Tibial nerve (tissue), 4 donors: ENCODE measurements at places on chromosomes 2 and 18.

GRCh38 chr18:75210274-75211001 lies at the start of gene TSHZ1:
Gene TSHZ1, plus strand, starts transcription at chr18:75210797. Its CDS starts 1,080 bp downstream, at chr18:75211877.
- peak; percentile 80 for DNase-seq

DNA sequence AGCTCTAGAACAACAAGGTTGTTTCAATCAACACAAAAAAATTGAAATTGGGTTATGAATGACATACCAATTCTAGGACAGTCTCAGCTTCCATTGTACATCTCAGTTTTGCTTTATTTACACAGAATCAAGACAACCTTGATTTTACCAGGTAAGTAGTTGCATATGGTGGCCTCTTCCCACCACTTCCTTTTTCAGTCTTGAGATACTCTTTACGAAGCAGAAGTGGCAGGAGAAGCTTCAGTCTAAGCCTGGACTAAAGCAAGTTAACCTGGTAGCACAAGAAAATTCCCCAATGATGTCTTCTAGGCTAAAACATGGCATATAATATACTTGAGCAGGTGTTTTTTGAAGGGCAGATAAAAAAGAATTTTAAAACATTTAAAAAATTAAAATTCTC lies 10.7 kb upstream of the FAM136A start:
- no peak for DNase-seq

DNA sequence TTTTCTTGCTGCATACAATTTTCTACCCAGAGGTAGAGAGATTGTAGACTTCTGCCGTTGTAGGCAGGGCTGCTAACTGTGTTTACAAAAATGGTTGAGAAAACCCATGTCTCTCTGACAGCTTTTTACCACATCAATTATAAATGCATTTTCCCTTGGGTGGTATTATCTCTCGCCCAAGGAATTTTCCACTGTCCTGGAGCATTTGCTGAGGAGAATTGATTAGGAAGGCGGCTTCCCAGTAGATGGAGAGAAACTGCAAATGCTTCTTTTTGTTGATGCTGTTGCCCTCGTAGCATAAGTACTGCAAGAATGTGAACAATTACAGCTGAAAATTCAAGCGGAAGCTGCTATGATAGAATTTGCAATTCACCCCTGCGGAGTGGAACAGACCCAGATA lies 1007.7 kb upstream of the KLHL29 start:
- no peak for DNase-seq

DNA sequence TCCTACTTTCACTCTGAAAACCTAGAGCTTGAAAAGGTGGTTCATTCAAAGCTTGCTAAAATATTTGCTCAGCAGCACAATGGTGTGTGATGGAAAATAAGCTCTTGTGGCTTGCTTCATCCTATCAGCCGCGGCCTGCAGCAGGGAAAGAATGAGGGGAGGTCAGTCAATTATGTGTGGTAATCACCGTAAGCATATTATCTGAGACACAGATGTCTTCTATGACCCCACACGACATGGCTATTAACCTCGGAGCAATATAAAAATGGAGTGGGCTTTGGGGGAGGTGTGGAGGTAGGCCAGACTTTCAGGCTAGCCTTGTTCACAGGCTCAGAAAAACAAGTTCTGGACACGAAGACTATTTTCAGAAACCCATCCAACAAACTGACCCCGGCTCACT lies 98.4 kb upstream of the SIX3 start:
- DNase-seq: no peak

- no peak for DNase-seq
These were observed 1565.9 kb upstream of the ACVR2A start for GRCh38 chr2:146278881-146279280.

- DNase-seq: no peak
These were observed 209.2 kb downstream of the MCFD2 start for GRCh38 chr2:46706264-46706983.
